ENCODE measurements at places on chromosomes 16 and 17.

- DNase-seq = no peak
Observed at GRCh38 chr17:6046931-6047330, 23.2 kb upstream of the WSCD1 start.

GRCh38 chr16:22694887-22695382 is 119.0 kb upstream of the HS3ST2 start:
- no peak for DNase-seq

GRCh38 chr16:77467821-77468335 is 33.0 kb upstream of the ADAMTS18 start:
- DNase-seq = no peak

DNA sequence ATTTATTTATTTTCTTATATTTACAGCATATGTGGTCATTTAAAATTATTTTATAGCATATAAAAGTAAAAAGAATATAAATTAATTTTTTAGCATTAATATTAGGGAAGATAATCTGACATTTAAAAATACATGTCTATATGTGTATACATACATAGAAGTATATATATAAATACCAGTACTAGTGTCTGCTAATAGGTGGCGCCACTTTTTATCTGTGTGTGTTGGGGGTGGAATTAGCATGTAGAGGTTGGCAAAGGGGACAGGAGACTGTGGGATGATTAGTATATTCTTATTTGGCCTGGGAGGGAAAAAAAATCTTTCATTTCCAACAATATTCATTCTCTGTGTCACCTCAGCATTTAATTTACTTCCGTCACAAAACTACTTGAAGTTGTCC is 359.1 kb downstream of the WWOX start:
- no peak for DNase-seq

- DNase-seq = no peak
Observed at GRCh38 chr16:69712277-69712676, 14.1 kb downstream of the NQO1 start.

- DNase-seq = peak; percentile 79
Observed at GRCh38 chr16:85370881-85371651, 242.1 kb upstream of the GSE1 start.

DNA sequence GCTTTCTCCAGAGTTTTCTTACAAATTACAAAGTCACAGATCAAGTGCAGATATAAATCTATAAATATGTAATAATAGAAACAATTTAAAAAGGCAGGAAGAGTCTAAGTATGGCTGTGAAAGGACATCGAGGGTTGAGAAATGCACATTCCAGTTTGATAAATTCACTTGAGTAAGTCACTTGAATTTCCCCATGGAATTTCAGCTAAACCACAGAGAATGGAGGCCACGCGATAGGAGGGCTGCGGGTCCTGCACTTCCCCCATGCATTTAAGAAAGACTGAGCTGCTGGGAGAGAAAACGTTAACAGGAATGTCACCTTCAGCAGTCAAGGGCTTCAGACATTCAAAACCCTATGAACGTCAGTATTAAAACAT is 6.1 kb upstream of the MXRA7 start:
- DNase-seq = no peak

- DNase-seq = no peak
Observed at GRCh38 chr17:50317121-50317520, 28.8 kb upstream of the XYLT2 start.

- no peak for DNase-seq
Observed at GRCh38 chr16:1426734-1427471, 4.0 kb upstream of the PERCC1 start.

DNA sequence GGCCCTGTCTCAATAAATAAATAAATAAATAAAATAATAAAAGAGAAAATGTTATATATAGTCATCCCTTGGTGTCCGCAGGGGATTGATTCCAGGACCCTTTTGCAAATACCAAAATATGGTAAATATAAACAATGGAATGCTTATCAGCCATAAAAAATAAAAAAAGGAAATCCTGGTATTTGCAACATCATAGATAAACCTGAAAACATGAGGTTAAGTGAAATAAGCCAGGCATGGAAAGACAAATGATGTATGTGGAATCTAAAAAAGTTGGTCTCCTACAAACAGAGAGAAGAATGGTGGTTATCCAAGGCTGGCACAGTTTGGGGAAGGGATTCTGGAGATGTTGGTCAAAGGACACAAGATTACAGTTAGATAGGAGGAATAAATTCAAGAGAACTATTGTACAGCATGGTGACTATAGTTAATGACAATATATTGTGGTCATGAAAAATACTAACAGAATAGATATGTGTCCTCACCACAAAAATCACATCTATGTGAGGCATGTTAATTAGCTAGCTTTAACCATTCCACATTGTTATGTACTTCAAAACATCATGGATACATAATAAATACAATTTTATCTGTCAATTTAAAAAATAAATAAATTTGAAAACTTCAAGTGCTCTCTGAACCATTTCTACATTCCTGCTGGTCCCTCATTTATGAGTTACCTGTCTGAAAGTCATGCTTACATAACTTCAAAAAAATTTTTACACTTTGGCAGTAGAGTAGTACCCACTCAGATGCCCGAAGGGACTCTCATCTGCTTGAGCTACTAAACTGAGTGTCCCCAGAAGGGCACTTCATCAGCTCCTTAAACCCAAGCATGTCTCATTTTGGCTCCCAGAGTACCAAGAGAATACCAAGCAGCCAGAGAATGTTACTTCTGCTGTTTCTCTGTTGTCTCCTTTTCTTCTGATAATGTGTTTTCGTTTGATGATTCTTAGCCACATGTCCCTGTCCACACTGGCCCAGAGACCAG is 26.6 kb downstream of the N4BP1 start:
- DNase-seq = no peak

- DNase-seq = no peak
Observed at GRCh38 chr17:73610331-73610911, 33.8 kb downstream of the SDK2 start.

- DNase-seq = no peak
Observed at GRCh38 chr17:59406808-59407381, 75.4 kb downstream of the YPEL2 start.

DNA sequence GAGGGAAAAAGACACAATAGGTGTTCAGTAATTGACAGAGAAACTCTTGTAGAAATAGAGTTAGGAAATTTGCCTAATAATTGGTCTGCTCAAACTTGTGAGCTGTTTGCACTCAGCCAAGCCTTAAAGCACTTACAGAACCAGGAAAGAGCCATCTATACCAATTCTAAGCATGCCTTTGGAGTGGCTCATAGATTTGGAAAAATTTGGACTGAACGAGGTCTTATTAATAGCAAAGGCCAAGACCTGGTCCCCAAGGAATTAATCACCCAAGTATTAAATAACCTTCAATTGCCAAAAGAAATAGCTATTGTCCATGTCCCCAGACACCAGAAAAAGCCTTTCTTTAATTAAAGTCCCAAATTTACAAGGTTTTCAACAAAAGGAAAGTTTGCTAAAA is 90.3 kb downstream of the EMP2 start:
- no peak for DNase-seq

- DNase-seq = no peak
Observed at GRCh38 chr17:6097005-6097279, 26.8 kb downstream of the WSCD1 start.

GRCh38 chr16:28548306-28548802 is 5.4 kb upstream of the SGF29 start:
- DNase-seq = no peak

DNA sequence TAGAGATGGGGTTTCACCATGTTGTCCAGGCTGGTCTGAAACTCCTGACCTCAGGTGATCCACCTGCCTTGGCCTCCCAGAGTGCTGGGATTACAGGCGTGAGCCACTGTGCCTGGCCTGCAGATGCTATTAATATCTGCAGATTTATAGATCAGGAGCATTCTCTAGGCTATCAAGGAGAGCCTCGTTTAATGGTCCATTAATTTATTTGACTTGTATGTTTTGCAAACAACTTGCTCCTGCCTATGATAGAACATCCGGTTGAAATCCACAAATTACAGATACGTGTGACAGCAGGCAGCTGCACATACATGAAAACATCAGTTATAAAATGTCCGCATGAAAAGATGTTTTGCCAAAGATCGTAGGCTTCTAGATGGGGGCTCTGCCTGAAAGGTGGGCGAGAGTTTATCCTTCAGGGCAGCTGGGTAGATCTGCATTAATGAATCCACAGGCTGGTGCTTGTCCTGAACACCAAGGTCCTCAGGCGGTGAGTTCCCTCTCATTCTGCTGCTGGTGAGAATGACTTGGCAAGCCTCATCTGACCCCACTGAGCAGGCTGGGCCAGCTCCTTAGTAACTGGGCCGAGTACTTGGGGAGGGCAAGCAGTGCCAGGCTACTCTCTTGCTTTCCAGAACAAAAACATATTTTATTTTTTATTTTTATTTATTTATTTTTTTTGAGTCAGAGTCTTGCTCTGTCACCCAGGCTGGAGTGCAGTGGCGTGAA is 37.1 kb upstream of the MGAT5B start:
- no peak for DNase-seq

GRCh38 chr17:6753006-6753445 is 2.8 kb upstream of the XAF1 start:
- DNase-seq = peak; percentile 69

GRCh38 chr16:56649820-56650219 is 1.9 kb upstream of the MT1B start:
- DNase-seq = no peak

GRCh38 chr16:4966736-4967453 is 8.8 kb downstream of the SEC14L5 start:
- DNase-seq = no peak

- no peak for DNase-seq
Observed at GRCh38 chr16:15489016-15489415, 54.6 kb downstream of the BMERB1 start.

- DNase-seq = no peak
Observed at GRCh38 chr16:561957-562938, 2.1 kb downstream of the PRR35 start.

GRCh38 chr16:72997141-72997542 is 50.8 kb downstream of the ZFHX3 start:
- peak; percentile 34 for DNase-seq

DNA sequence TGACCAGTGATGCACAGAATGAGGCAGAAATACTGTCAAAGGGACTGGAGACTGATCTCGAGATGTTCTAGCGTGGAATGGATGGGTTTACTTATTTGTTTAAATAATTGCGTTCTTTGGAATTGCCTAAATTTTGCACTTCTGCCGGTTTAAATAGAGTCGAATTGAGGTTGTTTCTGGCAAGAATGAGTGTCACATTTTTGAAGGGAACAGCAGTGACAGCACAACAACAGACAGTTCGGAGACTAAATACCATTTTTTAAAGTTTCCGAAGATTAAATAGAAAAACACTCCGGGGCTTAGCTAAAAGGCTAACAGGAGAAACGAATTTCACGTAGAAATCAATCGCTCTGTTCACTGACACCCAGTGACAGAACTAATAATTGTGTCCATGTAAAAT is 969.2 kb upstream of the RBFOX1 start:
- no peak for DNase-seq

GRCh38 chr16:24504472-24505345 is 34.7 kb upstream of the RBBP6 start:
- peak; percentile 61 for DNase-seq

DNA sequence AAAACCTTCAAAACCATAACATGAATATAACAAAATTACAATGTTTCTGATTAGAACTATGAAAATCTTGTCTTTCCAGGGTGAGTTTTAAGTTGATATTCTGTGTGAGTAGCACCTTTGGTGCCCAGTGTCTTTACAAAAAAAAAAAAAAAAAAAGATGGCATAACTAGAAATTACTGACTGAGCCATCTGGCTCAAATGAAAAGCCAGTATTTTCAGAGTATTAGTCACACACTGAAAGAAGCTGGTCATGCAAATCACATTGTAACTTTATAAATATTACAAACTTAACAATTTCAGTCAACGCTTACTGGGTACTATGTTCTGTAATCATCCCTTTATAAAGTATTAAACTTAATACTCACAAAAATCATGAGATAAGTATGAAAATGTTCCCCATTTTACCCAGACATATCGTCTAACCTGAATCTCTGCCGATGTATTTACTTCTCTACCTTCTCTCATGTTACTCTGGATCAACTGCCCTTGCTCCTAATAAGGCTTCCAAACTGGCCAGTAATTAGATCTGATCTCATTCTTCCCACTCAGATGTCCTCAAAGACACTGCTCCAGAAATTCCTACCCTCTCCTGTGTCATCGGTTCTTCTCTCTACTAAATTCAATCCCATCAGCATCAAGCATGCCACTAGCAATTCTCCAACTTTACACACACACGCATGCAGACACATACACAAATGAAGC is 25.4 kb downstream of the UBE2G1 start:
- DNase-seq = no peak

DNA sequence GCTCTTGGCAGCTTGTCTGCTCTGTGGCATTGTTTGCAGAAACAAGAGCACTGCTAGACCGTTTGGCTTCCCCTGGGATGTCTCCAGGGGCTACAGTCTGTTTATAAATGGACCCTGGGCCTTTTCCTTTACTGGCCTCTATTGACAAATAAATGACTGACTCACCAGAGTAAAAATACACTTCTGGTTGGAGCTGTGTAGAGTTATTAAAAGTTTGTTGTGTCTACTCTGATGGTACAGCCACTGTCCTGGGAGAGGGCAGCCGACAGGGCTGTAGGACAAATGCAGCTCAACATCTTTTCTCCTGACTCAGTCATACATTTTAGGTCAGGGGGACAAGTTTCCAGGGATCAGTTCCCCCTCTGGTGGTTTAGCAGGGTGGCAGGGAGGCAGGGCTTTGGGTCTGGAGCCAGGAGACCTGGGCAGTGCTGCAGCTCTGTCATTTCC is 30.0 kb downstream of the FOXL1 start:
- no peak for DNase-seq

- no peak for DNase-seq
Observed at GRCh38 chr17:73168667-73169066, 3.9 kb downstream of the SSTR2 start.

- DNase-seq = no peak
Observed at GRCh38 chr17:7325031-7325528, 4.1 kb downstream of the NEURL4 start.

- DNase-seq = no peak
Observed at GRCh38 chr17:9279893-9280292, 258.6 kb downstream of the NTN1 start.

- no peak for DNase-seq
Observed at GRCh38 chr17:42817866-42818265, 6.2 kb downstream of the BECN1 start.

DNA sequence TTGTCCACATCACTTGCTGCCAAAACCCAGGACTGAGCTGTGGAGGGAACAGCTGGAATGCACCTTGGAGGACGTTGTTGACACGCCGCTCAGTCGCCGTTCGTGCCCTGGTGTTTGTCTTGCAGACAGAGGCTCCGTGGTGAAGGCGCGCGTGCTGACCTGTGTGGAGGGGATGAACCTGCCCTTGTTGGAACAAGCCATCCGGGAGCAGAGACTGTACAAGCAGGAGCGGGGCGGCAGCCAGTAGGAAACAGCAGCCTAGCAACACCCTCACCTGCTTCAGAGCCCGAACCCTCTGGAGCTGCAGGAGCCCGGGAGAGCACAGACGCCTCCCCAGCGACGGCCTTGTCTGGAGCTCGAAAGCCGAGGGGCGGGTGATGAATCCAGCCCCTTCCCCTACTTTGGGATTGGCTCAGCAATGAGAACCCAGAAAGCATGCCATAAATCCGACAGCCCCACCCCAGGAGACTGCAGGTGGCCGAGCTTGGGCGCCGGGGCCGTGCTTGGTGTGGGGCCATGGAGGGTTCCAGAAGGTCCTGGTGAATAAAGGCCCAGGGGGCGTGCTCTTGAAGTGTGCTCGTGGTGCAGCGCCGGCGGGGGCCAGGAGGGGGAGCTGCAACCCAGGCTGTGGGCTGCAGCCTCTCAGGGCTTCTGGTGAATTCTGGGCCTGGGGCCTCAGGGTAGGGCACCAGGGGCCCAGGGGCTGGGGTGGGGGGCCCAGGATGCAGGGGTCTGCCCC is 470 bp upstream of the CDK3 start:
- no peak for DNase-seq

GRCh38 chr16:5895137-5895536 is 797.5 kb upstream of the EEF2KMT start:
- no peak for DNase-seq
